ENCODE measurements at places on chromosomes 2 and 18.

DNA sequence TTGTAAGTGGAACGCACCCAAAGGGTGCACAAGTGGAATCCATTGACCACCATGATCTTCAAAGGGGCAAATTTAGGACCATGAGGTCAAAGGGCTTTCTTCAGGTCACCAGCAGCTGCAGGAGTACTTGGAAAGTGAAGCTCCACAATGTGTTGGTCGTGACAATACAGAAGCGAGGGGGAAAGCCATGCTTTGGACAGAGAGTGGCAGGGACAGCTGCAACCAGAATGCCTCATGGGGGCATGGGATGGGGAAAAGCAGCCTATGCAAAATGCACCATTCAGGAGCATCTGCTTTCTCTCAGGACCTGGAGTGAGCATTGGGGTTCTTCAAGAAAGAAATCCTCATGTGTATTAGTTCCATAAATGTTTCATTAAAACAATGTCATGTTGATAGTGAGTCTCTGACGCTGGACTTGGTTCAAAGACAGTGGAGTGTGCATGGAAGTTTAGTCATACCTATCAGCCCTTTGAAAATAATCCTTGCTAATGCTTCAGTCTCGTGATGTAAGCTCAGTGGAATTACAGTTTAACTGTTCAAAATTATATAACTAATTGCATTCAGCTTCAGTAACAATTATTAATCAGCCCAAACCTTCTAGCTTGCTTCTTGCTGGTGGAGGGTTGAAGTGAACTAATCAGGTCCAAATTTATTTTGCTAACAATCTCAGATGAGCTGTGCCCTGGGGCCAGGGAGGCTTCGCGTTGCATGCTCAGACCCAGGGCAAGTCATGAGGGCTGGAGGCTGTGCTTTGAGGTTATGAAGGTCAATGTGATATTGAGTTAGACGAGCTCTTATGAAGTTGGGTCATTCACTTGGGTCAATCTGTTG is 41.6 kb downstream of the ACKR3 start:
- no peak for DNase-seq

- peak; percentile 63 for DNase-seq
Observed at GRCh38 chr2:240234503-240234951, 94.1 kb upstream of the OTOS start.

DNA sequence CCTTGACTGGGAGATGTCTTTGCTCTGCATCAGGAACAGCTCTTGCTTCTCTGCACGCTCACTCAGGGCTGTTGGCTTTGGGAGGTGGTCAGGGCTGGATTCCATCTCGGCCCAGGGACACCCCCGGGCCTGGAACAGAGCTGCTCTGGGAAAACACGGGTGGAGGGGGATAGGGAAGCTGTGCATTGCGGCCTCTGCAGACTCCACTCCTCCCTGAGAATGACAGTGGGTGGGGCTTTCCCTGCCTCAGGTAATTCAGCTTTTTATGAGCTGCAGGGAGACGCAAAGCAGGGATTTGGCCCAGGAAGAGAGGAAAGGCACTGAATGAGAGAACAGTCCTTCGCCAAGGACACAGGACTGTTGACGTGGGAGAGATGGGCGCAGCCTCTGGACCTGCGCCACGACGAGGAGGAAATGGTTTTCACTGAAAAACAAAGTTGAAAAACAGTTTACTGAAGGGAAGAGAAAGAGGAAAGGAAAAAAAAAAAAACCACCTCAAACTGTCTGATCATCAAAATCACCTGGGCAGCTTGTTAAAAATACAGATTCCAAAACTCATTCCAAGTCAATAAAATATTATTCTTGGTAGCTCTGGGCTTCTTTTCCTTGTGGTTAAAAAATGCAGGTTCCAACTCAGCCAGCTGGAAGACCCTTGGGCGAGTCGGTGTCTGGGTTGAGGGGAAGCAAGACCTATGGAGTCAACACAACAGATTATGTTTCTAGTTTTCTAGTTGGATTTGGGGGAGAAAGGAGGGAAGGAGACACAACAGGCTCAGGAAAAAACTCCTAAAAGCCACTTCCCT is 194.0 kb downstream of the ZFP36L2 start:
- DNase-seq = no peak

- no peak for DNase-seq
Observed at GRCh38 chr2:143758629-143759330, 629.6 kb downstream of the ARHGAP15 start.

GRCh38 chr2:109429567-109430328 is 184.0 kb downstream of the SEPTIN10 start:
- no peak for DNase-seq

DNA sequence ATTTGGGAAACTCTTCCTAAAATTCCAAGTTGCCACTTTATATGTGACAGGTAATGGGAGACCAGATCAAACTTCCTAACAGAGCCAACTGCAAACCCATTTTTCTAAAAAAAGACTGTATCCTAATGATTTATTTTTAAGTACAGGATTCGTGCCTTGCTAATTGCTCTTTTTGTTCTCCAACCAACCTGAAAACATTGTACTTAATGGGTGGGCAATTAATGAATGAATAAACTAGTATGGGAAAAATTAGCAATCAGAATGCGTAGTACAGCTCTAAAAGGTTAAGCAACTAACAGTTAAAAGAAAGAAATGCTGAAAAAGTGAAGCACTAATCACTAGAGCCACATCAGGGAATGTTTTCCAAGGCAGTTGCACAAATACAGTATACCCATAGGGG is 217.2 kb upstream of the KCNJ3 start:
- DNase-seq = no peak

DNA sequence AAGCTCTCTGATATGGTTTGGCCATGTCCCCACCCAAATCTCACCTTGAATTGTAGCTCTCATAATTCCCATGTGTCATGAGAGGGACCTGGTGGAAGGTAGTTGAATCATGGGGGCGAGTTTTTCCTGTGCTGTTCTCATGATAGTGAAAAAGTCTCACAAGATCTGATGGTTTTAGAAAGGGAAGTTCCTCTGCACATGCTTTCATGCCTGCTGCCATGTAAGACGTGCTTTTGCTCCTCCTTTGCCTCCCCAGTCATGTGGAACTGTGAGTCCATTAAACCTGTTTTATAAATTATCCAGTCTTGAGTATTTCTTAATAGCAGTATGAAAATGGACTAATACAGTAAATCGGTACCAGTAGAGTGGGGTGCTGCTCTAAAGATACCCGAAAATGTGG is 34.9 kb downstream of the LTBP1 start:
- DNase-seq = no peak

DNA sequence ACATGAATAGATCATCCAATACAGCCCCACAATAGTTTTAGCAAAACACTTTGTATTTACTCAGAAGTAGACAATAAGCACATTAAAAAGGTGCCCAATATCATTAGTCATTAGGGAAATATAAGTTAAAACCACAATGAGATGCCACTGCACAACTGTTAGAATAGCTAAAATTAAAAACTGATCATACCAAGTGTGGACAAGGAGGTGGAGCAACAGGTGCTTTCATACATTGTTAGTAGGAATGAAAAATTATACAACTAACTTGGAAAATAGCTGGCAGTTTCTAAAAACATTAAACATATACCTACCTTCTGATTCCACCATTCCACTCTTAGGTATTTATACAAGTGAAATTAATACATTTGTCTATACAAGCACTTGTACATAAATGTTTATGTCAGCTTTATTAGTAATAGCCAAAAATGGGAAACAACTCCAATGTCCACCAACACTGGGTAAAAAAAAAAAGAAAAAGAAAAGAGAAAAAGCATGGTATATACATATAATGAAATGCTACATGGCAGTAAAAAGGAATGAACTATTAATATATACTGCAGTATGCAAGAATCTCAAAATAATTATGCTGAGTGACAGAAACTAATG is 27.6 kb upstream of the UBE2E3 start:
- no peak for DNase-seq

- no peak for DNase-seq
Observed at GRCh38 chr2:159144776-159145614, 141.5 kb downstream of the WDSUB1 start.

DNA sequence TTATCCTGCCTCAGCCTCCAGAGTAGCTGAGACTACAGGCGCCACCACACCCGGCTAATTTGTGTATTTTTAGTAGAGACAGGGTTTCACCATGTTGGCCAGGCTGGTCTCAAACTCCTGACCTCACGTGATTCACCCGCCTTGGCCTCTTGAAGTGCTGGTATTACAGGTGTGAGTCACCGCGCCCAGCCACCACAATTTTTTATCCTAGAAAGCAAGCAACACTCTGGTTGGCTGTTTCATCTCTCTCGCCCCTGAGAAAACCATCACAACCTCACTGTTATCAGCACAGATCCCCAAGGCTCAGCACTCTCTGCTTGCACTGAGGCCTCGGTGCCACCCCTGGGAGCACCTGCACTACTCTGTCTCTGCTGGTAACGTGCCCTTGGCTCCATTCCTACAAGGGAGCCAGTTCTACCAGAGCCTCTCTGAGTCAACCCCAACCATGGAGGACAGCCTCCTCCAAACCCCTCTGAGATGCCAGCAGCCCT is 134.8 kb upstream of the AGAP1 start:
- no peak for DNase-seq

DNA sequence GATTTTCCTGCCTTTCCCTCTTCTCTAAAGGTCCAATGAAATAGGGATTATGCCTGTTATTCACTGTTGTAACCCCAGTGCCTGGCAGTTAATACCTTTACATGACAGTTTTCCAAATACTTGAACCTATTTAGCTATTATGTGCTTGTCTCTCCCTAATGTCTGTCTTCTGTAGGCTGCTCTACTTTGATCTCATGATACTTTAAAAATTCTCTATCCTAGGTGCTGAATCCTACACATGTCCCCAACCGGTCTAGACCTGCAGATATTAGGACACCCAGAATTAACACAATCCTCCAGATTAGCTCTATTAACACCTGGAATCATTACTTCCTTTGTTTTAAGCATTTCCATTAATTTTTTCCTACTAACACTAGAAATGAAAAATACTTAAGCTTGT is 7.3 kb downstream of the CEBPZ start:
- DNase-seq = no peak

DNA sequence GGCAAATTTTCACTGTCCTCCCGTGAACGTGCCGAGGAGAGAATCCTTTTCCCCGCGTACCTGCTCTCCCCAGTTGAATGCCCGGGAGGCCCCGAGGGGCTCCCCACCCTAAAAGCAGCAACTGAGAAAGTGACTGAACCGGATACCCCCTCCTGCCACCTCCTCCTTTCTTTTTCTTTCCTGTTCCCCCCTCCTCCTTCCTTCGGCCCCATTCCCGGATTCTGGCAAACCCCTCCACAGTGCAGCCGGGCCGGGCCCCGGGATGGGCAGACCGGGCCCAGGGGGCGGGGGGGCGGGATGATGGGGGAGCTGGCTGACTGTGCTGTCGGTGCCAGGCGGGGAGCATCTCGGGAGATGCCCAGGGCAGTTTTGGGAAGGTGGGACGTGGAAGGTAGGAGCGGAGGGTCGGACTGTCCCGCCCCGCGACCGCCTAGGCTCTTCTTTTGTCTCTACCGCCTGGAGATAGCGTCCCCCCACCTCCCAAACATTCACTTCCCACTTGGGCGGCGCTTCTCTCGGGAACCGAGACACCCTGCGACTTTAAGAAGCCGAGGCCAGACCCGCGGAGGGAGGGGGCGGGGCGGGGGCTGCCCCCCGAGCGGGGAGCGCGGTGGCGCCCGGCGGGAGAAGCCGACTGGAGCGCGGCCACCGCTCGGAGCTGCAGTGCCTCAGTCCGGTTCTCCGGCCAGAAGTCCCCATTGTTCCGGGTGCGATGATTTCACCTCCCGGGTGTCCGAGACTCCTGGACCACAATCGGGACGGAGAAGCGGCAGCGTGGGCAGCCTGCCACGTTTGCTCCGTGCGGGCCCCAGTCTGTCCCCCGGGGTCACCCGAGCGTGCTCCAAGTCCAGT is 8.2 kb downstream of the DLX2 start:
- DNase-seq = no peak

GRCh38 chr2:185793532-185794345 is 55.1 kb downstream of the FSIP2 start:
- no peak for DNase-seq

DNA sequence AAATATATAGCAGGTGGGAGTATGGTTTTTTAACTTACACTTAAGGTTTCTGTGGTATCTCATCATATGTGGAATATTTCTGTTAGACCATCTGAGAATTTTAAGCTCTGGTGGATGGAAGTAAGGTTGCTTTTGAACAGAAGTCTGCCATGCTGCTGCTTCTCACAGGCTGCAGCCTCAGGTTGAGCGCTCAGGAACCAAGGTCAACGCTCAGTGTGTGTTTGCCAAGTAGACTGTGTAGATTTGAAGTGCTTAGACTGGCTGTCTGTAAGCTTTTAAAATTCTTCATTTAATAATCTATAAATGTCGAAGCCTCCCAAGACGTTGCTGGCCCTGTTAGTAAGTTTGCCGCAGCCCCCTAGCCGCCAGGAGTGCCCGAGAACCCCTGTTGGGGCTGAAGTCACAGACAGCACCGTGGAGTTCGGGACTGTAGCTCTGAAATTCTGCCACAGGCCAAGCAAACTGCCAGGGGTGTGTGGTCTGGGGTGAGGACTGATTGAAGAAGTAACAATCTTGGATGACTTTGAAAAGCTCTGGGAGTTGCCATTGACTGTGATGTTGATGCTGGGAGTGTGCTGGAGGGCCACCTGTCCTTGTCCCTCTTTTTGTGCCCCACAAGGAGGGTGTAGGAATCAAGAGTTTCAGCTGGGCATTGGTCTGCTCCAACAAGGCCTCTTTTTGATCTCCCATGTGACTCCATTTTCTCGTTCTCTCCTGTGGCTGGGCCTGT is 26.9 kb downstream of the INPP4A start:
- no peak for DNase-seq

- no peak for DNase-seq
Observed at GRCh38 chr2:126579868-126580267, 76.1 kb upstream of the GYPC start.

DNA sequence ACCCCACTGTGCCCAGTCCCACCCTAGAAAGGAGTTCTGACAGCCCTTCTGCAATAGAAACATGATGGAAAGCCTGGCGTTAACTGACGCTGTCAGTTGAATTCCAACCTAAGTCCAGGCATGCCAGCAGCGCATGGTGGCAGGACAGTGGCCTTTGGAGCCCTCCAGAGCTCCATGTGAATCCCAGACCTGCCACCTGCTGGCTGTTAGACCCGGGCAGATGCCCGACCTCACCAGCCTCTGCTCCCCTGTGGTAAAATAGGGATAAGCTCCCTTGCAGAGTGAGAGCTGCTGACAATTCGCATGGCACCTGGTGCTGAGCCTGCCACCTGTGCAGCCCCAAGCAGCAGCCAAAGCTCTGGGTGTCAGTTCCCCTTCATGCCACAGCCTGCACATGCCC is 138.6 kb downstream of the LOXHD1 start:
- DNase-seq = no peak

DNA sequence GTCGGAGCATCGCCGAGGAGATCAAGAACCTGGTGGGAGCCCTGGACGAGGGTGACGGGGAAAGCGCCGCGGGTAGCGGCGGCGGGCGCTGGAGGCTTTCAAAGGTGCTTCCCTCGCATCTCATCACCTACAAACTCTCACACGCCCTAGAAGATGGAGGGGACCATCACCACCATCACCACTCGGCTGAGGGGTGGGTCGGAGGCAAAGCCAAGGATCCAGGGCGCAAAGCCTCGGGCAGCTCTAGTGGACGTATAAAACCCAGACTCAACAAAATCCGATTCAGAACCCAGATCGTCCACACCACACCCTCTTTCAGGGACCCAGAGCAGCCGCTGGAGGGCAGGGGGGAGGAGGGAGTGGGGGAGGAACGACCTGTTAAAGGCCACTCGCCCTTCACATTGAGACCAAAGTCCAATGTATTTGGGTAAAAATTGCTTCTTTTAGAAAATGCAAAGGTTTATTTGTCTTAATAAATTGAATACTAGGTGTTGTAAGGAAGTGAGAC is 1.5 kb downstream of the SOWAHC start:
- DNase-seq = no peak

Measured in epithelial cell of proximal tubule (primary cell).